Small intestine (tissue), 16 donors: ENCODE measurements at places on chromosomes 6 and 20. TPM values are rescaled to one million over a fixed set of nuclear protein-coding genes. Genes with fewer than 3 reads are reported as not detected.

DNA sequence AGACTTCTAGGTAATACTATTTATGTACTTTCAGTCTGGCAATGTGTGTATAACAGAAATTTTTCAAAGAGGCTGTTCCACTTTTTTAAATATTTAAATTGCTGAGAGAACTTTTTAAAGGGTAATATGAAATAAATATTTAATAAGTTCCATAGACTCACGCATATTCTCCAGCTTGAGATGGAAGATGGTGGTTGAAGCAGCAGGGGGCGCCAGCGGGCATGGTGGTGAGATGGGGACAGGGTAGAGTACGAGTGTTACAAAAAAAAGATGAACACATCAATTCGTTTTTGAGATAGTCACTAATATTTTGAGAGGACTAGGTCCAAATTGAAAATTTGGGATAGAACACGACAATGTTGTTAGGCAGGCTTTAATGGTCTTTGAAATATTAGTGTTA lies 68.4 kb downstream of the RSPO3 start:
- peak; percentile 26 for DNase-seq

Gene MED20
- polyA plus RNA-seq: 9.2 TPM

GRCh38 chr6:139336488-139336887 lies 38.0 kb downstream of the CITED2 start:
- no peak for DNase-seq

Gene EYA4
- polyA plus RNA-seq: 0.03 TPM

DNA sequence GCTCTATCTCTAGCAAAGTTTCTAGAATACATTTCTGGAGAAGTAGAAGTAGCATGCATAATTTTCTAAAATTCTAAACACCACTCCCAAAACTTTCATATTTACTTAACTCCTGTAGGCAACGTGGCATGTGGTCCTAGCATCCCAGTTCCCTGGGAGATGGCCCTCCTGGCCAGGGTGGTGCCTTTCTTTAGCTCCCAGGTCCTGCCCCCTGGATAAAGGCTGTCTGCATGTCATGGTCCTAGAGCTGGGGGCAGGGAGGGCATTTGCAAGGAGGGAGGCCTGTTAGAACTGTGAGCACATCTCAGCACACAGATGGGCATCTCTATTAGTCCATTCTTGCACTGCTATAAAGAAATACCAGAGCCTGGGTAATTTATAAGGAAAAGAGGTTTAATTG lies 485.6 kb upstream of the SULF2 start:
- no peak for DNase-seq

Gene DHX16
- 52.5 TPM for polyA plus RNA-seq

Gene RSPO3
- 1.6 TPM for polyA plus RNA-seq

DNA sequence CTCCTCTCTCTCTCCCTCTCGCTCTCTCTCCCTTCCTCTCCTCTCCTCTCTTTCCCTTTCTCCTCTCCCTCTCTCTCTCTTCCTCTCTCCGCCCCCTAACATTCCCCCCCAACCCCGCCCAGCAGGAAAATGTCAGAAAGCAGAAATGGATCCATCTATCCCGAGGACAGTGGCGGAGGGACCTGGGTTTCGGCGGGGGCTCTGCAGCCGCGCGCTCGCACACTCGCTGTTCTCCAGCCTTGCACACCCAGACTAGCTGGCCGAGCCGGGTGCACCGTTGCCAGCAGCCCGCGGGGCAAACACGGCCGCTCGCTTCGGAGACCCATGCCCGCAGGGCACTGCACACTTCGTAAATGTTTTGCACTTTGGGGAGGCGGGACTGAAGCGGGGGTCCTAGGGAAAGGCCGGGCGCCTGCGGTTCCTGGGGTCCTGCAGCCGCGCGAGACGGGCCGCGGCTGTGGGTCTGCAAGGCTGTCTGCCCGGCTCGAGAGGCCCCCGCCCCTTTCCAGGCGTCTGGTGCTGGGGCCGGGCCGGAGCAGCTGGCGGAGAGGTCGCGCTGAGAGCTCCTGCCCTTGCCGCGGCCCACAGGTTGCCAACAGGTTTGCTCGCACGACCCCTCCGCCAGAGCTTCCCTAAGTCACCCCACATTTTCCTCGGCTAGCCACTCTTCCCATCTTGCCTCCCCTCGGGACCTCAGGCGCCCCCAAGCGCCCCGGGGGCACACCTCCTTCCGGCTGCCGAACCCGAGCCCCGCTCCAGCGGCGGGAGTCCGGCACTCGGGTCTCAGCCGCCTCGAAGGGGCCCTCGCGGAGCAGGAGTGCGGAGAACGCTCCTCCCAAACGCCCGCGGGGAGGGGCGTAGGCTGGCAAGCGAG lies 818 bp upstream of the MDGA1 start:
- DNase-seq: peak; percentile 17

Gene JAG1
- 63.7 TPM for polyA plus RNA-seq
